Activated CD4-positive, alpha-beta T cell treated with anti-CD3 and anti-CD28 coated beads, Interleukin-2, Interleukin-6, amounts not matched to agents 100 ng/mL and 50 ng/mL, durations not matched to agents 16 hours and 8 hours (primary cell): ENCODE measurements at places on chromosomes 2 and 18.
A peak's percentile ranks its signal among the peaks of the same experiment; 100 is the strongest.

GRCh38 chr2:9113262-9113661 is 93.3 kb upstream of the ASAP2 start:
- no peak for DNase-seq

GRCh38 chr2:26770986-26771586 is 7.0 kb downstream of the SLC35F6 start:
- DNase-seq = peak; percentile 35

DNA sequence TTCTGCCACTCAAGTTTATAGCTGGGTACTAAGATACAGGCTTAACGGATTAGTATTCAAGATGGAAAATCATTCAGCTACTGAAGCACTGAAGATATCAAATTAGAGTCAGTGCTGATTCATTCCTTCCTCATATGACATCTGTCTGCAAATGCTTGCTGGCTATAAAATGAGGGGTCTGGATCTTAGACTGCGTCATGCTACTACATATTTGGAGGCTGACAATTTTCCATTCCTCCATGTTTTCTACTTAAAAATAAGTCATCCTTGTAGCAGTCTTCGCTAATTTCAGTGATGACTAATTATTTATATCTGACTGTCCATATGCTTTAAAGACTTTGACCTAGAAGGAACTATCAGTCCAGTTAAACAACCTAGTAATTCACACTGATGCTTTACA is 233.4 kb downstream of the RIT2 start:
- no peak for DNase-seq

DNA sequence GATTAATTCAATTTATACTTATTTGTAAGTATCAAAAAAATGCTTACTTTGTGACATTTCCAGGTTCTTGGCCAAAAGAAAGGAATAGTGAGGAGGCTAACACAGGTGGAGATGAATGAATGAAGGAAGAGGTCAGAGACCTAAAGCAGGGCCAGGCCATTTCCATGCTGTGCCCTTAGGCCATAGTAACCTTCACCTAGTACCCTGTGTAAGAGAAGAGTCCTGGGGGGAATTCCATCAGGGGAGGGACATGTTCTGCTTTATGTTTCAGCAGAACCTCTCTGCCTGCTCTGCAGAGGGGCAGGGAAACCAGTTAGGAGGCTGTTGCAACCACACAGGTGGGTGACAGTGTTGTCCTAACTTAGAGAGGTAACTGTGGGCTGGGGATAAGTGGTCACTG is 204.2 kb upstream of the CDH20 start:
- no peak for DNase-seq

DNA sequence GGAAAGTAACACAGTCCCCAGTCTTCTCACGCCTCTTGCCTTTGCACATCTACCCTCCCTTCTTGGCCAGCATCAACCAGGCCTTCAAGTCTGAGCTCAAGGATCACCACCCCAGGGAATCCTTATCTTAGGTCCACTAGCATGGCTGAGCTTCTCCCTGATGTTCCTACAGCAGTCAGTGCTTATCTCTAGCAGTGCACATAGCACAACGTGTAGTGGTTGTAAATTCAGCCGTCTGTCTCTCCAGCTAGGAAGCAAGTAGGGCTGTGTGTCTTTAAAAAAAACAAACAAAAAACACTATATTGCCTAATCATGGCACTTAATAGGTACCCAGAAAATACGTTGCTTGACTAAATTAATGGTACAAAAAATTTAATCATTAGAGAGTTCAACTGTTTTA is 29.2 kb downstream of the KCNG3 start:
- no peak for DNase-seq

GRCh38 chr18:45243340-45244110 is 371.8 kb upstream of the SLC14A2 start:
- no peak for DNase-seq

GRCh38 chr2:5520463-5520972 is 171.7 kb upstream of the SOX11 start:
- no peak for DNase-seq
